ENCODE measurements at places on chromosomes 3 and 15.

- no peak for DNase-seq
Measured at GRCh38 chr3:150022381-150023238, 51.9 kb upstream of the PFN2 start.

DNA sequence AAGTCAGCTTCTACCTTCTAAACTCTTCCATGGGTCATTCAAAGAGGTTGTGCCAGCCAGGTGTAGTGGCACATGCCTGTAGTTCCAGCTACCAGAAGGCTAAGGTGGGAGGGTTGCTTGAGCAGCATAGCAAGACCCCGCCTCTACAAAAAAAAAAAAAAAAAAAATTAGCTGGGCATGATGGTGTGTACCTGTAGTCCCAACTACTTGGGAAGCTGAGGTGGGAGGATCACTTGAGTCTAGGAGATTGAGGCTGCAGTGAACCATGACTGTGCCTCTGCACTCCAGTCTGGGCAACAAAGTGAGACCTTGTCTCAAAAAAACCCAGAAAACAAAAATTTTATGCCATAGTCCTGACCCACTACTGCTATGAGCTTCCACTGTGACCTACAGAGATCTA is 126.8 kb downstream of the MDFIC2 start:
- DNase-seq, result no peak

DNA sequence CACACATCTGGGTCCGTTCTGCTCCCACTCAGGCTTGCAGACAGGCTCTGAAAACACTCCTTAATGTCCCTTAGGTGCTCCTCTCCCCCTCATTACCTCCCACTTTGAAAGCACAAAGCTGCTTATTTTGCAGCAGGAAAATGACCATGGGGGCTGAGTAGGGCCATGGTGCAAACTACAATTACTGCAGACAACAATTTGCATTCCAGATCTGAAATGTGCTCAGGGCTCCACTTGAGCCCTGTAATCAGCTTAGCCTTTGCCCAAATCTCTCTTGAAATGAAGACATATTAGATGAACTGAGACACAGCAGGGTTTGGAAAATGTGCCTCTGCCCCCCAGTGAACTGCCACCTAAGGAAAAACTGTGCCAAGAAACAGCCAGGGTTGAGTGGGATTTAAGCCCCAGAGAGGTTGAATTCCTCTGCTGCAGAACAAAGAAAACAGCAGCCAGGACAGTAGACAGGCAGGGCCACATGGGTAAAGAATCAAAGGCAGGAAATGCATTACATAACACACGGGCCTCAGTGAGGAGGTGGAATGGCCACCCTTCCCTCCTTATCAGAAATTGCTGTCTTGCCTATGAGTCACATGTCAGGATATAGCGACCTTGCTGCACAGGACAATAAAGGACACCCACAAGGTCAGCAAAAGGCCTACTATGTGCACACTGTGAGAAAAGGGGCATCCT is 126.8 kb upstream of the ARHGEF3 start:
- no peak for DNase-seq

DNA sequence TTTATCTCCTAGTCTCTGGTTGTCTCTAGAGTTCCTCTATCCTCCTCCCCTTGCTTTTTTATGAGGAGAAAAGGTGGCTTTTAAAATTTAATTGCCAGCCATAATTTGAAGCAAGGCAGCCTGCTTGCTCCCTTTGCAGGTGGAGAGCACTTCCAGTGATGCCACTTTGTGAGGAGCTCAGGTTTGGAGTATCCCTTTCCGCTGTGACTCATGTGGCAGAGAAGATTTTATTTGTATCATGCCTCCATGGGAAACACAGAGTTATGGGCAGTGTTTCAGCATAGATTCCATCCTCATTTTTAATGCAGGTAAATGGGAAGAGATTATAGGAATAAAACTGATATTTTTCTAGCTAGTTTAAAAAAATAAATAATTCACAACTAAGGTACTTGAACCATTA is 7.0 kb downstream of the PPM1L start:
- DNase-seq, result no peak
